Transverse colon (tissue), 4 donors: ENCODE measurements at places on chromosomes 5 and 9. TPM values are rescaled to one million over a fixed set of nuclear protein-coding genes. Genes with fewer than 3 reads are reported as not detected.

DNA sequence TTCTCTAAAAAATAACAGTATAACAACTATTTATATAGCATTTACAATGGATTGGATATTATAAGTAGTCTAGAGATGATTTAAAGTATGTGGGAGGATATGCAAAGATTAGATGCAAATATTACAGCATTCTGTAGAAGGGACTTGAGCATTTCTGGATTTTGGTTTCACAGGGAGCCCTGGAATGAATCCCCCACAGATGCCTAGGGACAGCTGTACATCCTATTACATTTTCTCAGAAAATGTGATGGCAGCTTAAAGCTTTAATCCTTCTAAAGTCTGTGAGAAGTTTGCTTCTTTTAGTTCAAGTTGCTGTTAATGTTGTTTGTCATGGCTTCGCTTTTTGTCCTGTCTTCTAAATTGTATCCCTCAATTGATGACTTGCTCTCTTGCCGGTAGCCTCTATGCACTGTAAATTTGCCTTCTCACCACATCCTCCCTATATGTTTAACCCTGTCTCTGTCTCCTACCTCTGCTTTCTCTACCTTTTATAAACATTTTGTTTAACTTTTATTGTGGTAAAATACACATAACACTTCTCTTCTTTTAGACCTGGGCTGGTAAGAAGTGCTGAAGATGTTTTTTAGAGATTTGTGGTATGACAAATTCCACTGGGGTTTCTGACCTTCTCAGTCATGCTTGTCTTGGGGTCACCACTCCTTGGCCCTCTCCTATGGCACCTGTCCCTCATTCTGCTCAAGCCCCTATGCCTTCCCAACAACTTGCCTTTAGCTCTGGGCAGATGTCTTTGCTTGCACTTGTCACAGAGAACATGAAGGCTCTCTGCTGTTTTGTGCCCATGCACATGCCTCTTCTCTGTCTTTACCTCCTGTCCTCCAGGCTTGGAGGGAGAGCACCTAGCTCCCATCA, 37.9 kb downstream of the LNPEP start:
- H3K27me3 ChIP-seq, result no peaks in the 10 kb centered on the region
- H3K27ac ChIP-seq, result no peak overlapping the region
- no peak for DNase-seq
- no peak overlapping the region for H3K4me3 ChIP-seq
- peaks cover 4% of the 10 kb centered on the region for H3K4me1 ChIP-seq
- no peaks in the 10 kb centered on the region for H3K36me3 ChIP-seq

The OCLN gene
- 87.9 TPM for total RNA-seq

GRCh38 chr5:143413958-143414669, 10.6 kb upstream of the NR3C1 start:
- no peaks in the 10 kb centered on the region for H3K36me3 ChIP-seq
- peaks cover 26% of the 10 kb centered on the region for H3K4me1 ChIP-seq
- H3K27me3 ChIP-seq, result peaks cover 23% of the 10 kb centered on the region
- no peak overlapping the region for H3K4me3 ChIP-seq
- no peak overlapping the region for H3K27ac ChIP-seq

DNA sequence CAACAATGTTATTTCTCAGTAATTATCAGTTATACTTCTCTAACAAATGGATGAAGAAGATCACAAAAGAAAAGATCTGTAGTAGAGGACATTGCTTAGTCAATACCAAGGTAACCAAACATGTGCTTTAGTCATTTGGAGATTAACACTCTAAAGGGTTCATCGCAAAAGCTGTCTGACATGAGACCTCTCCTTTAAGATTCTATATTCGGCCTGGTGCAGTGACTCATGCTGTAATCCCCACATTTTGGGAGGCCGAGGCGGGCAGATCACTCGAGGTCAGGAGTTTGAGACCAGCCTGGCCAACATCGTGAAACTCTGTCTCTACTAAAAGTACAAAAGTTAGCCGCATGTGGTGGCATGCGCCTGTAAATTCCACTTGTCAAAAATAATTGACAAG, 18.3 kb upstream of the CKMT2 start:
- H3K4me1 ChIP-seq, result no peaks in the 10 kb centered on the region
- H3K27me3 ChIP-seq, result no peaks in the 10 kb centered on the region
- H3K27ac ChIP-seq, result no peak overlapping the region
- no peak overlapping the region for H3K4me3 ChIP-seq
- H3K36me3 ChIP-seq, result no peaks in the 10 kb centered on the region

DNA sequence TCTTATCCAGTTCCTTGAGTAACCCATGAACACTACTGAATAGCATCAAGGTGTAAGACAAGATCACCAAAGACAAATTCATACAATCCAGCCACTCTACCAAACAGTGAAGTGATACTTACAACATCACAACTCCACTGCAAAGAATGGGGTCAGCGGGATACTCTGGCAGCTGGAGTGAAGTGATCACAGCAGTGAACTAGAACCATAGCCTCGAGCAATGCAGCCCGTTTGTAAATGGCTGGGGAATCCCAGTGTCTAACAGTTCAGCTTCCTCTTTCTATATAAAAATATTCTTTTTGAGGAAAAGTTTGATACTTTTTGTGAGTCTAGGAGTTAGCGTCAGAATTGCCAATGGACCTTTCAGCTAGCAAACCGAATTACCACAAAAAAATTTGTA, 515.2 kb downstream of the ZNF608 start:
- H3K4me3 ChIP-seq, result no peak overlapping the region
- H3K27me3 ChIP-seq, result no peaks in the 10 kb centered on the region
- DNase-seq, result no peak
- H3K4me1 ChIP-seq, result no peaks in the 10 kb centered on the region

The LCN1 gene
- total RNA-seq, result not detected

The GAS1 gene
- total RNA-seq, result 9.4 TPM
